ENCODE measurements at places on chromosomes 4 and X. TPM values are rescaled to one million over a fixed set of nuclear protein-coding genes. Genes with fewer than 3 reads are reported as not detected.

ERCC6L gene
- total RNA-seq: 1.3 TPM

MAGED4 gene
- 33.4 TPM for total RNA-seq

ADH7 gene
- not detected for total RNA-seq

MAB21L2 gene
- total RNA-seq: 0.13 TPM

DMP1 gene
- total RNA-seq: not detected

ERAS gene
- not detected for total RNA-seq

RRH gene
- not detected for total RNA-seq
